ENCODE measurements at places on chromosomes 1 and 21.

- DNase-seq, result no peak
Observed at GRCh38 chr1:161885003-161885402, 118.9 kb downstream of the ATF6 start.

GRCh38 chr1:172277989-172278388 lies 142.5 kb upstream of the C1orf105 start:
- no peak for DNase-seq

- peak; percentile 89 for DNase-seq
Observed at GRCh38 chr1:28091043-28091781, 2.8 kb upstream of the EYA3 start.

GRCh38 chr1:10457875-10458274 lies 8.0 kb downstream of the CORT start:
- no peak for DNase-seq

- no peak for DNase-seq
Observed at GRCh38 chr1:156086256-156086662, 4.0 kb upstream of the MEX3A start.

- no peak for DNase-seq
Observed at GRCh38 chr1:109977225-109977624, 7.3 kb upstream of the AHCYL1 start.
